ENCODE measurements at places on chromosomes 2 and 18.

- DNase-seq, result no peak
Observed at GRCh38 chr2:70381821-70382220, 80.0 kb upstream of the FAM136A start.

DNA sequence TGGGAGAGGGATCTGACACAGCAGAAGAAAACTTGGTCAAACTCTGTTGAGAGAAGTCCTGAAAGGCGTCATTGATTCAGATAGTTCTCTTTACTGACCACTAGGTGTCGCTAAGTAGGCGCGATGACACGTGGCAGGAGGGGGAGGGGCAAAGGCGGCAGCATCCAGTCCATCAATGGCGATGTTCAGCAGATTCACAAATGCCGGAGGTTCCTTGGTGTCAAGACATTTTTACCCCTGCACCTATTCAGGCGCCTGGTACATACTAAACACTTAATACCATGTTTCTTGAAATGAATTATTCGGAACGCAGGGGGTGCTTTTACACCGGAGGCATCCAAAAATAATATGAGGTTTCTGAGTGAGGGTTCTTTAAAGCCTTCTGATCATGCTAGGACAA, 3.0 kb upstream of the PLEK start:
- DNase-seq, result peak; percentile 40

DNA sequence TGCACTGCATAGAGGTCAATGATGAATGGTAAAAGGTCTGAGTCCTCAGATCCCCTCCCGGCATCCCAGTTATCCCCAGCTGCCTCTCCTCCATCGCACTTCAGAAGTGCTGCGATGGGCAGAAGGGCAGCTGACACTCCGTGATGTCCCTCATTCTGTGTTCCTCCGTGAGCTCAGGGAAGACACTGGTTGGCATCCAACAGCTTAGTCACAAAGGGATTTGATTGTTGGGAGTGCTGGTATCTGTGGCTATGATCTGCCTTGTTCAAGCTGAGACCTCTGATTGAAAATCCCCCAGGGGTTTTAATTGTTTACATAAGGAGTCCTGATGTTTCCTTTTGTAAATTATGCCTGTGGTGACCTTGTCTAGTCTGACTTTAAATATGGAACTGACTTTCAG, 19.0 kb upstream of the SAG start:
- no peak for DNase-seq

DNA sequence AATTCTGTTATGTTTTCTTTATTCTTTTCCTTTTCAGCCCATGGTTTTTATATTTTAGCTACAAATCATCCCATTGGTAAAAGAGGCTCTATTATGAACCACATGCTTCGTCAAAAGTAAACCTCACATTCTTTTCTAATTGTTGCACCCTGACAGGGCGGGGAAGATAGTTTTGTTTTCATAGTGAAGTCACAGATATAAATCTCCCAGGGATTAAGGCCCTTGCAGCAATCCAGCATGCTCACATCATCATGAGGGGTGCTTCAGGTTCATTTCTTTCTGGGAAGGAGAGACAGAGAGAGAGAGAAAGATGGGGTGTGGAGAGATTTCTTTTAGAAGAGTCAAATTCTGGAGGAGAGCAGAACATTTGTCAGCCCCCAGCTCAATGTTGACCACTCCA, 124.5 kb upstream of the CDC42EP3 start:
- DNase-seq, result no peak

GRCh38 chr2:17754773-17755425, 961 bp downstream of the GEN1 start:
- DNase-seq, result no peak

GRCh38 chr2:149902081-149902480, 314.5 kb upstream of the MMADHC start:
- peak; percentile 69 for DNase-seq

GRCh38 chr2:42652086-42652485, 83.7 kb downstream of the MTA3 start:
- DNase-seq, result no peak

GRCh38 chr2:23301136-23301535, 83.8 kb upstream of the KLHL29 start:
- DNase-seq, result no peak

DNA sequence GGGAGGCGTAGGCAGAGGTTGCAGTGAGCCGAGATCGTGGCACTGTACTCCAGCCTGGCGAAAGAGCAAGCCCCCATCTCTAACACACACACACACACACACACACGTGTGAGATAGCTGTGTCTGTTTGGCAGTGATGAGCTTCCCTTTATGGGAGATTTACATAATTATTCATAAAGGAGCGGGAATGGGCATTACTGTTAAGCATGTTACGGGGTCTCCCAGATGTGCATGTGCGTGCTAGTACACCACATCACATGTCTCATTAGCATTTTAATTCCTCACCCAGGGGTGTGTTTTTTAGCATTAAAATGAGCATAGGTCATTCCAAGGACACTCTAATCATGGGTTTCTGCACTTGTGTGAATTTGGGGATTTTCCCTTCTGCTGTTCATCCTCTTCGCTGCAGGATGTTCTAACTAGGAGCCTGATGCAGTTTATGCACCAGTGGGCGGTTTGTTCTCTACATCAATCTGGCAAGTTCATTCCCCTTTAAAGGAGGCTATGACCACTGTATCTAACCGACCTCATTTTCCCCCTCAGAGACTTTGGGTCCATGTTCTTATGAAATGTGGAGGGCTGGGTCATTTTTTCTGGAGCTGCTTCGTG, 1.0 kb upstream of the FAM178B start:
- DNase-seq, result no peak

DNA sequence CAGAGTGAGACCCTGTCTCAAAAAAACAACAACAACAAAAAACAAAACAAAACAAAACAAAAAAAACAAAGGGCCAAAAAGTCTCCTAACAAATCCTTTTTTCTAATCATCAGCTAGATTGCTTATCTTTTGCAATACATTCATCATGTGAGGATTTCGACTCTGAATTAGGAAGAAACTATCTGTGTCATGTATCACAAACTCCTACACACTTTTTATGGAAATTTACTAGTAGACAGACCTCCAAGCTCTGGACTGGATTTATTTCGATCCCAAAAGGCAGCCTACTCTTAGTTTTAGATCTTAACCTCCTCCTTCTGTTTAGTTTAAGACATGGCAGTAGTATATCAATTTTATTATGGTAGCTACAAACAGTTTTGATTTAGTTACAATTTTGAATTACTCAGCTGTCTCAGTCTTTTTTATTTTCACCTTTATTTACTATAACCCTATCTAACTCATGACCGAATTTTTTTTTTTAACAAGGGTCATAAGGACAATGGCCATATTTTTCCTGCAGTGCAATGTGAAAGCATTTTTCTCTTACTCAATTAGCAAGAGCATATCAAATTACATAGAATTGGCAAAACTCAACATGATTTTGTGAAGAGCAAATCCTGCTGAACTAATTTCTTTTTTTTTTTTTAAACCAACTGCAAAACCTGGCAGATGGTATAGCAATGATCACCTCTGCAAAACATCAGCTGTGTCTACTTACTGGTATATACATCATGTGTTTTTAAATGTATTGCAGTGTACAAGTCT, 10.7 kb upstream of the CCDC88A start:
- DNase-seq, result no peak

DNA sequence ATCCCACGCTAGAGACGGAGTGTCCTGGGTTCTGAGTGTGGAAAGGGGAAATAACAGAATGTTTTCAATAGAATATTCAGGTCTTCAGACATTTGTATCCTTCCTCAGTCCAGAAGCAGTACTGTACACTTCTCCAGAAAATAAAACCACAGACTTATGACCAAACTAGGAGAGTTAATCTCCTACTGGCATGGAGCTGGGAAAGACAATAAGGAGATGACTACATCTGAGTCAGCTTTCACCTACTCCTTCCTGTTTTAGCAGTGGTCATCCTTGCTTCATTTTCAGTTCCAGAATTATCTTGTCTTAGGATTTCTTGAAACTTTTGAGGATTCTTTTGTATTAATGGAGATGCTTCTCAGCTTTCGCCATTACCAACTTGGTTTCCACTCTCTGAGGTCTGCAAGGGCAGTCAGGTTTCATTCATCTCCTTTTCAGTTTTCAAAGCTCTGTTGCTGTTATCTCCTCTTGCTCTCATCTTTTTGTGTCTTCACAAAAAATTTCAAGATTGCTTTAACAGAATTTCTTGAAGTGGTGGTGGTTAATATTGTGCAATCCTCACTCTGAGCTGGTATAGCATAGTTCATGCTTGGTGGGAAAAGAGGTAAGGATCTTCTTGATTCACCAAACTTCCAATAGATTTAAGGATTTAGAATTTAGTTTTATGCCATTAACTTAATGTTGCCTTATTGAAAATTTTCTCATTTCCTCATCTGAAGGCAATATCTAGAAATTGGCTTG, 23.7 kb upstream of the NR4A2 start:
- no peak for DNase-seq

GRCh38 chr2:100592226-100592625, 29.4 kb downstream of the PDCL3 start:
- no peak for DNase-seq

GRCh38 chr2:138321458-138321857, 180.1 kb upstream of the SPOPL start:
- no peak for DNase-seq

- DNase-seq, result peak; percentile 79
Observed at GRCh38 chr2:240557808-240558207, at the start of gene ANKMY1. Gene ANKMY1, minus strand, starts transcription at chr2:240557988. Its CDS starts 653 bp downstream, at chr2:240557335.

DNA sequence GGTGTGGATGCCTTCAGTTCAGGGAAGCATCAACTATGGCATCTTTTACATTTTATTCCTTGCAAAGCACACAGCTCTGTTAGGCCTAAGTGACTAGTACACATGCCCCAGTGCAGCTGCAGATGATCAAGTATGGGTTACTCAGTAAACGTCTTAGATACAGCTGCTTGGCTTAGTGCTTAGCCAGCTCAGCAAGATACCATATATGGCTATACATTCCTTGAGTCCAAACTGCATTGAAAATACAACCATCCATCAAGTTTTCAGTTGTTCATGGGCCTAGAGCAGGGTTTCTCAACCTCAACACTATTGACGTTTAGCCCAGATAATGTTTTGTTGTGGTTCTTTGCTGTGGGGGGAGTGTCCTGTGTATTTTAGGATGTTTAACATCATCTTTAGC, 769.9 kb downstream of the TSN start:
- DNase-seq, result no peak

DNA sequence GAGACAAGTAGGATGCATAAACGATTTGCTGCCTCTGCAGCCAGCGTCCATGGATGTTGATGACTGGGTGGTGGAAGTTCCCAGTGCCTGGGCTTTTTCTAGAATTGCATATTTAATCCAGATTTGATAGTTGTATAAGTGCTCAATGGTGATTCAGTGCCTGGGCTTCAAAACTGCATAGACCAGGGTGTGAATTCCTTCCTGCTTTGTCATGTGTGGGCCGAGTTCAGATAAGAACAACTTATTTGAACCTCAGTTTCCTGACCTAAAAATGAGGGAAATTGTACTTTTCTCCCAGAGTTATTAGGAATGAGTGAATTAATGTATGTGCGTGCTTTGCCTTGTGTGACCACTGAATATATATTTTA, 154.6 kb downstream of the WDSUB1 start:
- DNase-seq, result no peak

DNA sequence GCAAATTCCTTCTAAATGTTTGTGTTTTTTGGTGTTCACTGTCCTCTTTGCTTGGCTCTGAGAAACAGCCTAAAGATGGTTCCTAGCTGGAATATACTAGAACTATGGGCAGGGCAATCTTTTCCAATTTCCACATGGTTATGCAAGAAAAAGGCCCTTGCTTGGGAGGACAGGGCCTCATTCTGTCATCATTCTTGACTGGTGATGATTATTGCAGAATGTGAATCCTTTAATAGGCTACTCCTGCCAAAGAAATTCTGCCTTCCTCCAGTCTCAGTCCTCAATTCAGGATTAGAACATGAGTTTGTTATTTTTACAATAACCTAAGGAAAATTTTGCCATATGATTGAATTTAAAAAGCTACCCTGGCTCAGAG, 218.7 kb downstream of the HNMT start:
- DNase-seq, result no peak

DNA sequence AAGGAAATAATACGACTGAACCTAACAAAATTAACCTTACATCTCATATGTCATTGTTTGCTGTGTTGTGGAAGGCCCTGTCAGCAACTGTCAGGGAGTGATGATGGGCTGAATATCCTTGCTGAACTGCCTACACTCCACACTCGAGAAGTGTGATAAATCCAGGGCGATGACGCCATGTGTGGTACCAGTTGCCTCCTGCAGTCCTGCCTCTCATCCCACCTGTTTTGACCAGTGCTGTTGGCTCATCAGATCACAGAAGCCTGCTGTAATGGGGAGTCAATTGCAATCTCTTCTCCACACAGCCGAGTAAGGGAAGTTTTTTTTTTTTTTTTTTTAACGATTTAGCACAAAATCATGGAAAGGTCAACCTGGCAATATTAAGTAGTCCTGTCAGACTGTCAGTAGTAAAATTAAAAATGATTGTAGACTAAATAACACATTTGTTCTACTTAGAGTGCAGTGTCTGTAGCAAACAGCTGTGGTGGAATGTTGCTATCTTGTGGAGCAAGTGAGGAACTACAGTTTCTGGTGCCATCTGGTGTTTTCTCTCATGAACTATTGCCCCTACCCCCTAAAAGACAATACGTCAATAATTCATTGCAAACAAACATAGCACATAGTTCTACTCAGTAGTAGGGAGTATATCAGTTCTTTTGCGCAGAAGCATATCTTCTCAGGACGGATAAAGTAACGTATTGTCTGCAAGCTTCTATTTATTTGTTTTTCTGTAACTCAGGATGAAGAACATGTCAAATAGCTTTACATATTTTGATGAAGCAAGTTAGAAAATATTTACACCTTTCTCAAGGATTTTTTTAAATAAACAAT, 347.6 kb downstream of the CTNNA2 start:
- no peak for DNase-seq

DNA sequence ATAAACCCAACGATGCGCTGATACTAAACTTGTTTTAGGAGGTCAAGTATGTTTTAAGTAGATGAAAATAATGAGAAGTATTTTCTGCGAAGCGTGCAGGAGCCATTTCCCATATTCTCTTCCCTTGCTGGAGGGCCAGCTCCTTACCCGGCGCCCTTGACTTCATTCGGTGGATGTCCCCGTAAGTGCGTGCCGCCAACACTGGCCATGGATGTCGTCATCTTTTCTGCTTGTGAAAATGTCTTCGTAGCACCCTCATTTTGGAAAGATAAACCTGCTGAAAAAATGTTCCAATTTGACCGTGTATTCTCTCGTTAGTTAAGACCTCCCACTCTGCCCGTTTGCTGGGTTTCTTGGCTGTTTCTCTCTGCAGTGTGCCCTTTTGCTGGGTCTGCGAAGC, 127.5 kb downstream of the RTP5 start:
- DNase-seq, result no peak

GRCh38 chr2:160736148-160737028, 242.8 kb upstream of the RBMS1 start:
- no peak for DNase-seq

DNA sequence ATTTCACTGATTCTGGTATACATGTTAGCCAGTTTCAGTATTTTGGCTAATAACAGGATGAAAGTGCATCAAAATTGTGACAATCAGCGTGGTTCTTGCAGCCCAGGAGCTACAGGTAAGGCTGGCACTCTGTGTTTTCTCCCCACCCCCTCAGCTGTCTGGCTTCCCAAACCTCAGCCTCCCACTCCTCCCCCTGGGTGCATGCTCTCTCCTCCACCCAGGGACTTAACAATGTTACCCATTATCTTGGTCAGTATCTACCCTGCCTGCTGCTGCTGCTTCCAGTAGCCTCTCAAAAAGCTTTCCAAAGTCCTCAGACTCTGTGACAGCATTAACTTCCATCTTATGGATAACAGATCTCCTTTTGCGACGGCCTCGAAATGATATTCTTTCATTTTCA, 41.0 kb downstream of the TRABD2A start:
- no peak for DNase-seq

- no peak for DNase-seq
Observed at GRCh38 chr2:152518641-152519580, 183.9 kb downstream of the FMNL2 start.

Measured in left hindlimb (tissue), 1 donor.